NCI-H748 treated with DMSO at 0.1 percent for 48 hours (cell line): ENCODE measurements at places on chromosomes 1 and 21.

DNA sequence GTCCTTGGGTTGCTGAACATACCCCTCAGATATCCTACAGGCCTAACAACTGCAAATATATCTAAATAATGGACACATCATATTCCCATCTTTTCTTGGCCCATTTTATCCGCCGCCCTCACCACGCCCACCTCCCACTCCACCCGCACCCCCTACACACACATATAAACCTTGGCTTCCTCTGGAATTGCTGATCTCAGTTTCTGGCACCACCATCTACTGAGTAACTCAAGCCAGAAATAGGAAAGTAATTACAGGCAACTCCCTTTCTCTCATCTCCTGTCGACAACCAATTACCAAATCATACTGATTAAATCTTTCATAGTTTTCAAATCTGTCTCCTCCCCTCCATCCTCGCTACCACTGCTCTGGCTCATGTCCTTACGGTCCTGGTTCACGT lies 4.7 kb downstream of the RGS8 start:
- DNase-seq = no peak

GRCh38 chr1:202376247-202376646 lies 27.7 kb downstream of the PPP1R12B start:
- no peak for DNase-seq

- DNase-seq = no peak
Measured at GRCh38 chr1:77938651-77939050, 40.2 kb downstream of the FUBP1 start.

DNA sequence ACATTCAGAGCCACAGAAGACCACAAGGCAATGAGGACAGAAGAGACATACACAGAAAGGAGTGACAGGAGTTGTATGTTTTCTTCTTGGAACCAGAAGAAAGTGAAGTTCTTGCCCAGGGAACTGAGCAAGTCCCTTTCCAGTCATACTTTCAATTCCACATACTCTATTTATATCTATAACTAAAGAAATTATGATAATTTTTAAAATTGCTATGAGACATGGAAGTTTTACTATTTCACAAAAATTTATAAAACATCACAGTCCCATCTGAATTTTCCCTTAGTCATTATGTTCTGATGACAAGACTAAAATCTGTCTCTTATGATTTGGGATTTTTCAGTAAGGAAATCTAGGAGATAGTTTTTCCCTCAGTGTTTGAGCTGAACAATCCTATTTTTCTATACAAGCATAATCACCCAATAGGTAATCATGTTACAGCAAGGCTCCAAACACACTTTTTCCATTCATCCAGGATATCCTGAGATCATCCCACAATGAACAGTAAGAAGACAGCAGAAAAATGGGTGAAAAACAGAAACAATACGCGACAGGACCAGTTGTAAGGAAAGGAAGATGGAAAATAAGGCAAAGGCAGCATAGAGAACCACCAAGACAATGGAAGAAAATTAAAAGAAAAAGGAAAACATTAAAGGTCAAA lies 154.6 kb downstream of the VAV3 start:
- DNase-seq = no peak

- no peak for DNase-seq
Measured at GRCh38 chr1:230458509-230458908, 32.4 kb upstream of the PGBD5 start.

GRCh38 chr1:117367046-117368025 lies at the start of gene MAN1A2:
TSS of gene MAN1A2 (plus strand) at chr1:117367449. CDS start at chr1:117368184, 735 bp downstream.
- DNase-seq = peak; percentile 59

DNA sequence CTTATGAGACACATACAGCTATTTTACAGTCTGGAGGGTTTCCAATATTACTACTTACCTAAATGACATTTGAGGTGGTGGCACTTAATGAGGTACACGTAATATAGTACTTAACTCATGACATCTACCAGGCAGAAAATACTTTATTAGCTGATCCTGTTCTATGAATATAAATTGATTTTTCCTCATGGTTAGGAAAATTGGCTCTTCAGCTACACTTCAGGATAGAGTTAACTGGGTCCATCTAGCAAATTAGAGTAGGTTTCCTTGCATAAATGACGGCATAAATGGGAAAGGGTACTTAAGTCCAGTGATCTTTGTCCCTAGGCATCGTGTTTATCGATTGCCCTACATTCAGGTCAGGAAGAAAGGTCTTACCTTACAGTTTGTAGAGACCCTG lies 988.8 kb upstream of the TMPRSS15 start:
- DNase-seq = no peak

GRCh38 chr1:54120698-54121481 lies 31.9 kb downstream of the CDCP2 start:
- DNase-seq = no peak

DNA sequence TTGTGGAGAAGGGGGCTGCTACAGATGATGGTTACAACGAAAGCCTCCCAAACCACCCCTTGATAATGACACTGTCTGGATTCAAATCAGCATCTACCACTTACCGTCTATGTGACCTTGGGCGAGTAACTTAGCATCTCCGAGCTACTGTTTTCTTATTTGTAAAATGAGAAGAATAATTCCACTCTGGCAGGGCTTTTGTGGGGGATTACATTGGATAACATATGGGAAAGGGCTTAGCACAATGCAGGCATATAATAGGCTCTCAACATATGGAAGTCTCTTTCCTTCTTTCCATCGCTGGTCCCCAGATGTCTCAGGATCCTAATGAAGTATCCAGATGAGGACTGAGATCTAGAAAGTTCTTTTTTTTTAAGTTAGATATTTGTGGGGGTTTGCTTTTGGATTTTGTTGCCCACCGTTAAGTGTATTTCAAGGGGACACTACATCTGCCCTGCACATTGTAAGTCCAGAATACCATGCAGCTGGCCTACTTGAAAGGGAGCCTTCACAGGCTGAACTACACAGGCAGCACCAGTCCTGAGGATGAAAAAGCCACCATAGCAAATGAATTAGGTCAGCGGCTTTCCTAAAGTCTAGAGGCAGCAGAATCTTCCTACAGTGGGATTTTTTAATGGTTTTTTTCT lies 172.2 kb upstream of the IRF2BP2 start:
- no peak for DNase-seq

- DNase-seq = no peak
Measured at GRCh38 chr1:95731466-95731865, 497.5 kb downstream of the RWDD3 start.

DNA sequence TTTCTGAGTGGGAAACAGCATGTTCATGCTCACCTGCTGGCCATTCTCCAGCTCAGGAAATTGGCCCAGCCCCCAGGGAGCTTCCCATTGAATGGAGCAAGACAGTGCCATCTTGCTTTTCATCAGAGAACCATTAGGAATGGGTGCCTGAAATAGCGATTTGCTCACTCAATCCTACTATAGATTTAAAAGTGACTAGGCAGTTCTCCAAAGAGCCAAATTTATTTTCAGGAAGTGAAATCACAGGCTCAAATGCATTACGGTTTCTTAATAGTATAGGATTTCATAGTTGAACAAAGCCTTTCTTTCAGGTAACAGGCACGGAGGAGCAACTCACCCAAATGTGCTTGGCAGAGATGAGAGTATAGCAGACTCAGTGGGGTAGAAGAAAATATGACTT lies 272.1 kb downstream of the GRIK1 start:
- DNase-seq = no peak

- DNase-seq = no peak
Measured at GRCh38 chr1:68046423-68046822, 4.0 kb downstream of the DIRAS3 start.

DNA sequence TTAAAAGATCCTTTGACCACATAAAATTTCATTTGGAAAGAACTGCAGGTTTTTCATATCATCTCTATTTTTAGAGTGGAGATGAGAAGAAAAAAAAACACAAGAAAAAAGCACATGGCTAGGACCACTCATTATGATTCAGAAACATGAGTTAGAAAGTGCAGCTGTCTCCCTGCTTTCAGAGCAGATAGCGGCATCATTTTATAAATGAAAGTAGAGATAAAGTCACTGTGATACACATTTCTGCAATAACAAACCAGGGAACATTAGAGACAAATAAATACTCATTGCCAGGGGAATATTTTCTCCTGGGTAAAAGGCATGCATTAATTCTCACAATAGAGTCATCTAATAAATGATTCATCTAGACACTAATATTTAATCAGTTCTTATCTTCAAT lies 87.5 kb upstream of the PLPPR4 start:
- DNase-seq = no peak

DNA sequence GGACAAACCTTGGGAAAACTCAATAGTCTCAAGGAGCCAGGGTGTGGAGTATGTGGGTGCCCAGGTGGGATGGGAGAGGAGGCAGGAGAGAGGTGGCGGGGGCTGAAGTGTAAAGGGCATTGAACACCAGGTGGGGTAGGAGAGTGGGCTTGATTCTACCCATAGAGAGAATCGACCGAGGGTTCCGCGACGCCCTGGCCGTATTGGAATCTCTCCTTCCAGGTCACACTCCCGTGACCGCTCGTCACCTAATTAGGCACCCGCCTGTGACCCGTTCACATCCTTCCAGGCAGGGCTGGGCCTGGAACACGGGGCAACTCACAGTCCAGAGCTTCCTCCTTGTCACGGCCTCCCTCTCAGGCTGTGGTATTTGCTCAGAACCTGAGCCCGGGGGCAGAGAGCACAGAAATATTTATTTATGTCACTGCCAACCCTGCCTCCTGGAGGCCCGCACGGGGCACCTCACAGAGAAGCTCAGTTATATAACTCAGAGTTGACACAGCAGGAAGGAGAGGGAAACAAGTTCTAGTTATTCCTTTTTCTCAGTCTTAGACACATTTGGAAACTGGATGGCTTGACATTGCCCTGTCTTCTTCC lies 12.0 kb downstream of the NCMAP start:
- DNase-seq = no peak

DNA sequence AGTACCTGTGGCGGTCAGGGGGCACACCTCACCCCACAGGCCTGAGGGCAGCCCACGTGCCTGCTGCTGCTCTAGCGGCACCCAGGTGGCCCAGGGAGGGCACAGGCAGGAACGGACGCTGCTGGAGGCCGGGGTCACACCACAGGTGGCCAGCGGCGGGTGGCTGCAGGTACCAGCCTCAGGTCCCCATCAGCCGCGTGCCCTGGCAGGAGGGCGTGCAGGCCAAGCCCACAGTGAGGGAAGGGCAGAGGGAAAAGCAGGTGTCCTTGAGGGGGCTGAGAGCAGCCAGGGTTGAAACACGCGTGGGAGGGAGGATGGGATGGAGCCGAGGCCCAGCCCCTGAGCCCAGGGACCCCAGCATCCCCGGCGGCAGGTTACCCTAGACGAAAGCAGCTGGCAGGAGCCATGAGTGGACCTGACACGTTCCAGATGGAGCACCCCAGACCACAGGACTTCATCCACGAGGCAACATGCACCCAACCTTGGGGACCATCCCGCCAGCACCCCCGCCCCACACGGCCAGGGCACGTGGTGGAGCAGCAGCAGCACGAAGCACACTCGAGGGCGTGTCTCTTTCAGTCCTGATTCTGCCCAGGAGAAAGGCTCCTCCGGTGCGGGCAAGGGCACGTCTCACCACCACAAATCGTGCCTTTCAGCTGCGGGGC lies 3.7 kb downstream of the SLC19A1 start:
- no peak for DNase-seq

DNA sequence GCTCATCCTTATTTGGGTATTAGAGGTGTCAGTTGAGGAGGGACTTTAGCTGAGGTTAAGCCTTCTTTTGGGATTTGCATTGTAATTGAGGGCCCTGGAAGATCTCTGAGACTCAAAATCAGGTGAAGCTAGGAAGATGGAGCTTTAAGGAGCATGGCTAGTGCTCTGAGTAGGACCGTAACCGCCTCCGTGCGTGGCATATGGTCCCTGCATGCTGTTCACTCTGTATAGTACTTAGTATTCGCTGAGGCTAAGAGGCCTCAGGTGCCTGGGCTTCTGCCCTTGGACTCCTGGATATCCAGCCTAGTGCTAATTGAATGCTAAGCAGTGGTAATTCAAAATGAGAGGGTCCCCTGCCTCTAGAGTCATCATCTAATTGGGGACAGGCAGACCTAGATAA lies 22.5 kb downstream of the NSUN4 start:
- DNase-seq = no peak

GRCh38 chr1:195697130-195697529 lies 911.1 kb downstream of the KCNT2 start:
- no peak for DNase-seq

DNA sequence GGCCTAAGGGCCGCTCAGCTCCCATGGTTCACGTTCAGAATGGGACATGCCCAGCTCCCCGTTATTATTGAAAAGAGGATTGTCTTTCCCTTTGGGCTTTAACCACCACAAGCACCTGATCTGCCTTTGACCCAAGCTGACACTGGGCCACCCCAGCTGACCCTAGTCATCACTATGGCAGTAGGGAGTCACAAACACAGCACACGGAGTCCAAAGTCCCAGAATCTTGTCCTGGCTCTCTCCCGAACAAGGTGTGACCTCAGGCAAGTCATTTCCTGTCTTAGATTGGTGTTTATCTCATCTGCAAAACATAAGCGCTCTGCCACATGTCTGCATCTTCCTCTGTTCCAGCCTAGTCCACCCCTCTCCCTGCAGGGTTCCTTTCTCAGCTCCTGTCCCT lies 31.5 kb downstream of the IGFN1 start:
- DNase-seq = no peak

GRCh38 chr1:201088395-201088794 lies 23.8 kb downstream of the CACNA1S start:
- DNase-seq = no peak

DNA sequence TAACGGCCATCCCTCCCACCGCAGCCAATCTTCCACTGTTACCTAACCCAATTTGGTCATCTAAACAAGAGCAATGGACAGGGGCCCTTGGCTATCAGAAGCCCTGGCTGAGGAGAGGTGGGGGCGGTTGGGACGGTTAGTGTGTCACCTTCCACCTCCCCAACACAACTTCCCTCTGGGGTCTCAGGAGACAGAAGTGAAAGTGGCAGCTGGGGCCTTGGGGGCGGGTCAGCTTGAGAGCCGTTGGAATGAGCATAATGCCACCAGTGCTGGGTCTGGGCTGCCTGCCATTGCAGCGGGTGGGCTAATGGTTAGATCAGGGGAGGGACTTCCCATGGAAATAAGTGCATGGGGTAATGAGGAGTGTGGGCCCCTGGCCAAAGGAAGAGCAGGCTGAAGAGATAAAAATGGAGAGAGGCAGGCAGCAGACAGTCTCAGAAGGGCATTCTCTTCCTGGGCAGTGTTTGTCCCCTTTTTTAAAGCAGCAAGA lies 7.9 kb downstream of the MEF2D start:
- DNase-seq = no peak

- no peak for DNase-seq
Measured at GRCh38 chr1:200794506-200795065, 55.9 kb downstream of the CAMSAP2 start.

DNA sequence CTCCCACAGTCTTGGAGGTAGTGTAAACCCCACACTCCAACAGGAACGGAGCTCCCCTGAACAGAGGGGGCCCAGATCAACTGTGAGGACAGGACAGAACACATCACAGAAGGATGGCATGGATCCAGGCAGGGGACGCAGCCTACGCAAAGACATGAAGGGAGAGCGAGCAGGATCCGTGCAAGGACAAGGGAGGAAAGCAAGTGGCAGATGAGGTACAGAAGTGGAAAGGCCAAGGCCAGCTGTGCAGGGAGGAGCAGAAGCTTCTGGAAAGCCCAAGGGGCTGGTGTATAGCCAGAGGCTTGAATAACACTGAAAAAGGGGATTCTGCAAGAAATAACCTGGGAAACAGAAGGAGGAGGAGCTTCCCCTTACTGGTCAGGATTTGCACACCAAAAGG lies 81.2 kb downstream of the SIPA1L2 start:
- no peak for DNase-seq

- no peak for DNase-seq
Measured at GRCh38 chr1:166069390-166069789, 97.4 kb downstream of the FAM78B start.
